ENCODE measurements at places on chromosomes 12 and 14. TPM values are rescaled to one million over a fixed set of nuclear protein-coding genes. Genes with fewer than 3 reads are reported as not detected.

The ASCL1 gene
- total RNA-seq = not detected

The ZNF839 gene
- 10.9 TPM for total RNA-seq

The SLCO1A2 gene
- 0.29 TPM for total RNA-seq

The PZP gene
- total RNA-seq = not detected

The CATSPERB gene
- total RNA-seq = not detected

The RAB3IP gene
- 16.0 TPM for total RNA-seq

The EID3 gene
- 9.0 TPM for total RNA-seq

The KRT72 gene
- total RNA-seq = not detected

The KCNA1 gene
- not detected for total RNA-seq

The ACTR6 gene
- total RNA-seq = 20.3 TPM

The APOLD1 gene
- 8.4 TPM for total RNA-seq

The TRAF3 gene
- total RNA-seq = 37.4 TPM

The ACSM4 gene
- not detected for total RNA-seq

The FAM177A1 gene
- total RNA-seq = 38.7 TPM

The FAM161B gene
- total RNA-seq = 3.3 TPM

The KLRG1 gene
- total RNA-seq = 0.29 TPM

The GSG1 gene
- total RNA-seq = 0.44 TPM

The RNASE2 gene
- total RNA-seq = not detected

The GLT1D1 gene
- not detected for total RNA-seq

The SYCP3 gene
- total RNA-seq = under 0.01 TPM

The DHRS4 gene
- 23.8 TPM for total RNA-seq

The RIPK3 gene
- total RNA-seq = not detected

The MANSC1 gene
- total RNA-seq = 1.7 TPM

The ZNF385A gene
- total RNA-seq = 1.1 TPM

The OTUB2 gene
- total RNA-seq = 0.66 TPM

The GNPTAB gene
- total RNA-seq = 39.8 TPM

The C1QL4 gene
- under 0.01 TPM for total RNA-seq

The RNASE3 gene
- not detected for total RNA-seq

The SPTB gene
- total RNA-seq = 0.22 TPM

The SMOC1 gene
- total RNA-seq = not detected

The PRDM4 gene
- 33.0 TPM for total RNA-seq

The MYF6 gene
- total RNA-seq = not detected

The DDX54 gene
- 40.9 TPM for total RNA-seq

The LTB4R2 gene
- total RNA-seq = 7.7 TPM

The FOXA1 gene
- total RNA-seq = not detected

The KRT7 gene
- 7.0 TPM for total RNA-seq

The SDR9C7 gene
- not detected for total RNA-seq

The IL22 gene
- total RNA-seq = not detected

The RAD9B gene
- total RNA-seq = 0.44 TPM

The E2F7 gene
- 46.2 TPM for total RNA-seq

The EIF2S1 gene
- total RNA-seq = 260 TPM

The TRIM9 gene
- not detected for total RNA-seq

The KLHDC1 gene
- 1.6 TPM for total RNA-seq

The SALL2 gene
- total RNA-seq = 1.6 TPM

The OR10P1 gene
- not detected for total RNA-seq

Data from placental pericyte (primary cell).